Stimulated activated CD8-positive, alpha-beta memory T cell treated with anti-CD3 and anti-CD28 coated beads, Interleukin-15, amount 100 ng/mL, for 48 hours (primary cell): ENCODE measurements at places on chromosomes 7 and 10.

- no peak for DNase-seq
Observed at GRCh38 chr10:34713875-34714274, 101.2 kb downstream of the PARD3 start.

GRCh38 chr7:141674702-141675101 lies 27.3 kb downstream of the DENND11 start:
- DNase-seq, result no peak

GRCh38 chr10:1715821-1716220 lies 21.5 kb downstream of the ADARB2 start:
- DNase-seq, result no peak

DNA sequence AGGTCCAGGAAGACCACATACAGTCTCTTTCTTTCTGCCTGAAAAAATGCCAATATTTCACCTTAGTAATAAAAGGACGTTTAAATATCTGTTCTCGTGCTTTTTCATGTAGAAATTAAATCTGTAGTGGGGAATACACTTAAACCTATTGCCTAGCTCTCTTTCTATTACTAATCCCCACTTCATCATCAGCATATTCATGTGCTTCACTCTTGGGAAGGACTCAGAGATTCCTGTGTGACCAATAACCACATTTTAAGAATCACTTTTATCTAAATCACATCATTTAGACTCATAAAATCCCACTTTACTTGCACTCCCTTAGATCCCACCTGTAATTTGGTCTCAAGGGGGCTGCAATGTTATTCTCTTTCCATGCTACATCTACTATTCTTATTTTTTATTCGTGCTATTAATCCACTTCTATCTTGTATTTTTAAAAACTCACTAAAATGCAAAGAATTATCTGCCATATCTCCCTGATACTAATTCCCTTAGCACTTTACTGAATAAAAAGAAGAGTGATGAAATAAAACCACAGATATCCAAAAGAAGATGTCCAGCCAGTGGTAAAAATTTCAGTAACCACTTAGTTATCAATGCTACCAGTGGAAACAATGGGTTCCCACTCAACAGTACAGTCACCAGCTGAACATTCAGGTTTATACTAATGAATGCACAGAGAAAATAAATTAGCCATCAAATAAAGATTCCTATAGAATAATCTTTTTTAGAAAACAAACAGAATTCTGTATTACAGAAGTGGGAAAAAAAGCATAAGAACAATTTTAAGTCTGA lies 102.1 kb downstream of the PPP1R17 start:
- DNase-seq, result no peak

DNA sequence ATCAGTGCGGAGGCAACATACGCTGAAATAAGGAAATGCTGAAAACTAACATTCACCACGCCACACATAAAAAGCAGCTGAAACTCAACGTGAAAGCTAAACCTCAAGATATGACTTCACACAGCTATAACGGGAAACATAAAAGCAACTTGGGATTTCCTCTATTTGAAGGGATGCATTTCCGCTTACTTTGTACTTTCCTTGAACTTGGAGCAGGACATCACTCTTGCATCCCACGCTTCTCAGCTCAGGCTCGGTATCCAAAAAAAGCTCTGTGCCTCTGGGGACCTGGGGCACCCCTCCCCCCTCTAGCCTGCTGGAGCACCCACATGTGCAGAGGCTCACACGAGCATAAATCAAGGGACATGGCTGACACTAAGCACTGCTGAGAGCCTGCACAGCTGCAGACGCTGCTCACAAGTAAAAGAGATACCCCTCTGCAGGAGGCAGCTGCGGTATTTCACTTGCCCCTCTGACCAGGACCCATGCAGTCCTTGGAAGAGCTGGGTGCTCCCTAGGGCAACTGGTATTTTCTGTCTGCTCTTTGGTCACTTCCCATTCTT lies 34.2 kb downstream of the PARD3 start:
- DNase-seq, result no peak

DNA sequence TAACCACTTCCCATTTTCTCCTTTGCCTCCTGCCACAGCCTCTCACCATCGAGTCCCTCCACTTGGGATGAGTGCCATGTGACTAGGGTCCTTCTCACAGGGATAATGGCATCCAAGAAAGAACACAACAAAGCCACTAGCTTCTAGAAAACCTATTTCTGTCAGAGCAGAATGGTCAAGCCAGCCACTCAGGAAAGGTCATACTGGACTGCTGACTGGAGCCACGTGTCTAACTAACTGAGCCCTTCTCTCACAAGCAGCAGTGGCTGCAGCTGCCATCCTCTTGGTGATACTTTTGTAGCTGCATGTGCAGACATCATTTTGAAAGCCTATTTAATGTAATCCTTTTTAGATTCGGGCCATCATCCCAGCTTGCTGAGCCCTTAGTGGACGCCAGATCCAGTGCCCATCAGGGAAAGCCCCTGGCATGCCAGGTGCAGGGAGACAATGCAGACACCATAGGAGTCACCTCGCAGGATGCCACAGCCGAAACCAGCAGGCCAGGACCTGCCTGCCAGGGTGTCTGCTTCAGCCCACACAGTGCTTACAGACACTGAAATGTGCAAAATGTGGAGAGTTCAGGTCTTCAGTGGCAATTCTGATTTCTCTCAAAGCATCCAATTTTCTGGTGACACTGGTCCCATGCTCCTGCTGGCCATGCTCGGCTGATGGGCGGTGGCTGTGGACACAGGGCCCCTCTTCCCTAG lies 98.3 kb upstream of the DDC start:
- no peak for DNase-seq

DNA sequence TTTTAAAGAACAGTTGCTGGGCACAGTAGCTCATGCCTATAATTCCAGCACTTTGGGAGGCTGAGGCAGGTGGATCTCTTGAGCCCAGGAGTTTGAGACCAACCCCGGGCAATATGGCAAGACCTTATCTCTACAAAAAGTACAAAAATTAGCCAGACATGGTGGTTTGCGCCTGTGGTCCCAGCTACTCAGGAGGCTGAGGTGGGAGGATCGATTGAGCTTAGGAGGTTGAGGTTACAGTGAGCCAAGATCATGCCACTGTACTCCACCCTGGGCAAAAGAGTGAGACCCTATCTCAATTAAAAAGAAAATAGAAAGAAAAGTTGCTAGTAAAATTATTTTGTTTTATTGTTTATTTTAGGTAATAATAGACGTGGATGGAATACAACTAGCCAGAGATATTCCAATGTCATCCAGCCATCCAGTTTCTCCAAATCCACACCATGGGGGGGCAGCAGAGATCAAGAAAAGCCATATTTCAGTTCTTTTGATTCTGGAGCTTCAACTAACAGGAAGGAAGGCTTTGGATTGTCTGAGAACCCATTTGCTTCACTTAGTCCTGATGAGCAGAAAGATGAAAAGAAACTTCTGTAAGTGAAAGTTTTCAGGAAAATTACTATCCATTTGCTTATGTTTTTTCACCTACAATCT lies 3.0 kb downstream of the NUP42 start:
- DNase-seq, result no peak

DNA sequence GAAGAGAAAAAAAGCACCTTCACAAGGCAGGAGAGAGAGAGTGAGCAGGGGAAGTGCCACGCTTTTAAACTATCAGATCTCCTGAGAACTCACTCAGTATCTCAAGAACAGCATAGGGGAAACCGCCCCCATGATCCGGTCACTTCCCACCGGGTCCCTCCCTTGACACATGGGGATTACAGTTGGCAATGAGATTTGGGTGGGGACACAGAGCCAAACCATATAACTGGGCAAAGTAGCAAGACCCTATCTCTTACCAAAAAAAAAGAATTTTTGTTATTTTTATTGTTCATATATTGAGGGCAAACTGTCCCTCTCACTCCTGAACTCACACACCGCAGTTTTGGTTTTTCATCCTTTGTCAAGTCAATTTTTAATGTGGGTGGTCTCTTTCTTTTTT lies 18.2 kb upstream of the ZRANB1 start:
- DNase-seq, result no peak

DNA sequence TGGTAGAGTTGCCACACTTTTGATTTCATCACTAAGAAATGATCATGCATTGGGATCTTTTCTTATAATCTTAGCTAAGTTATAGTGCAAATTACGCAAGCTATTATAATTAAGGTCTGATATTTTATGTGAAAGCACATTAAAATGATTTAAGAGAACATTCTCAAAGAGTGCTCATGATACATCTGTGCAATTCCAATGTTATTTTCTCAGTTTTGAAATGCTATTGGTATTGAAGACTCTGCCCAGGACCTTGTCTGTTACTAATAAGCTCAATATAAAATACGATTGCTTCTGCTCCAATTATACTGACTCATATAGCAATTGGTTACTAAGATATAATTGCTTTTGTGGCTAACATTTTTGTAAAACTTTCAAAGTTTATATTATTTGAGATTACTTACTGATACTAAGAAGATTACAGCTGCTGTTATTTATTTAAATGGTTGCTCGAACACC lies 180.9 kb downstream of the ADAM12 start:
- no peak for DNase-seq
